ENCODE measurements at places on chromosomes 12 and 14. TPM values are rescaled to one million over a fixed set of nuclear protein-coding genes. Genes with fewer than 3 reads are reported as not detected.

DNA sequence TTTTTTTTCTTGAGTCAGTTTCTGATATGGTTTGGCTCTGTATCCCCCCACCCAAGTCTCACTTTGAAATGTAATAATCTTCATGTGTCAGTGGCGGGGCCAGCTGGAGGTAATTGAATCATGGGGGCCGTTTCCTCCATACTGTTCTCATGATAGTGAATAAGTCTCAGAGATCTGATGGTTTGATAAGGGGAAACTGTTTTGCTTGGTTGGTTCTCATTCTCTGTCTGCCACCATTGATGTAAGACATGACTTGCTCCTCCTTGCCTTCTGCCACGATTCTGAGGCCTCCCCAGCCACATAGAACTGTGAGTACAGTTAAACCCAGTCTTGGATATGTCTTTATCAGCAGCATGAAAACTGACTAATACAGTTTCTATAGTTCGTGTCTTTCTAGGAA is 42.9 kb downstream of the WNK1 start:
- H3K4me3 ChIP-seq, result no peak overlapping the region

Gene PZP
- total RNA-seq, result 0.14 TPM

- H3K36me3 ChIP-seq, result peaks cover 11% of the 10 kb centered on the region
- DNase-seq, result no peak
- H3K4me1 ChIP-seq, result peaks cover 15% of the 10 kb centered on the region
- H3K27ac ChIP-seq, result no peak overlapping the region
These were observed 4.7 kb downstream of the FOS start for GRCh38 chr14:75283162-75283832.

Gene KRT5
- total RNA-seq, result 326 TPM

Gene TAC3
- 0.76 TPM for total RNA-seq

Gene PIWIL1
- 0.28 TPM for total RNA-seq

Gene COCH
- 1.7 TPM for total RNA-seq

Gene ZNF268
- total RNA-seq, result 17.5 TPM

- no peak overlapping the region for H3K4me3 ChIP-seq
- no peaks in the 10 kb centered on the region for H3K27me3 ChIP-seq
- H3K36me3 ChIP-seq, result no peaks in the 10 kb centered on the region
- H3K27ac ChIP-seq, result no peak overlapping the region
These were observed 125.7 kb upstream of the KRAS start for GRCh38 chr12:25376407-25376806.

- no peak overlapping the region for H3K4me3 ChIP-seq
- no peaks in the 10 kb centered on the region for H3K27me3 ChIP-seq
- DNase-seq, result no peak
- no peaks in the 10 kb centered on the region for H3K4me1 ChIP-seq
- H3K27ac ChIP-seq, result no peak overlapping the region
- H3K36me3 ChIP-seq, result no peaks in the 10 kb centered on the region
These were observed 24.5 kb upstream of the OVCH1 start for GRCh38 chr12:29521951-29522350.

DNA sequence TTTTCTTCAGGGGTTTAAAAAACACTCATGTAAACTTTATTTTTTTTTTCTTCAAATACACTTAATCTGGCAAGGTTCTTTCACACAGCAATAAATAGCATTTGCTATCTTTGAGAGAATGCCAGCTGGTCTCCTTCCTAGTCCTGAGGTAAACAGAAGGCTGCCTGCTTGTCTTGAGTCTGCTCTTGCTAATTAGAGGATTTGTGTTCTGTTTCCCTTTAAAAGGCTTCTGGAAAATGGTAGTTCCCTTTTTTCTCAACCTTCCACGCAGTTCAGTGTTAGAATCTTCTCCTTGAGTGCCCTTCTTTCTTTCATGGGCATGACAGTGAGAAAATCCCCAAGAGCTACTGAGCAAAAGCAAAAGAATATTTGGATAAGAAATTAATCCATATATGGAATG is 92.3 kb upstream of the DCN start:
- no peaks in the 10 kb centered on the region for H3K27me3 ChIP-seq
- no peaks in the 10 kb centered on the region for H3K4me1 ChIP-seq
- no peak overlapping the region for H3K4me3 ChIP-seq
- no peak for DNase-seq

DNA sequence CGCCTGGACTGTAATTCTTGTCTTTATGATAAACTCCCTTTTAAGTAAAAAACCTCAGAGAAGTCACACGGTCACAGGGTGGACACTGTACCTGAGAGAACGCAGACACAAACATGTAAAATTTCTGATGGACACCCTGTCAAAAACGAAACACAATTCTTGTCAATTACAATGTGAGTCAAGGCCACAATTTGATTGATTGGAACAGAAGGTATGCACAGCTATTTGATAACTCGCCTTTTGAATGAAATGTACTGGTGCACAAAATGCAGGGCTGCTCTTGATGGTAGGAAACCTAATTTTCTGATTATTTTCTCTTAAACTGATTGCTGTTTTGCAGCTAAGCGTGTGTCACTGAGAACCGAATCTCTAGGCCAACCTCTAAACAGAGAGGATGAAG is 9.2 kb downstream of the DNAH10 start:
- H3K4me1 ChIP-seq, result no peaks in the 10 kb centered on the region
- no peaks in the 10 kb centered on the region for H3K27me3 ChIP-seq
- H3K27ac ChIP-seq, result no peak overlapping the region
- no peaks in the 10 kb centered on the region for H3K36me3 ChIP-seq
- H3K4me3 ChIP-seq, result no peak overlapping the region

Gene LBHD2
- total RNA-seq, result 0.19 TPM

Gene PACS2
- total RNA-seq, result 20.5 TPM

DNA sequence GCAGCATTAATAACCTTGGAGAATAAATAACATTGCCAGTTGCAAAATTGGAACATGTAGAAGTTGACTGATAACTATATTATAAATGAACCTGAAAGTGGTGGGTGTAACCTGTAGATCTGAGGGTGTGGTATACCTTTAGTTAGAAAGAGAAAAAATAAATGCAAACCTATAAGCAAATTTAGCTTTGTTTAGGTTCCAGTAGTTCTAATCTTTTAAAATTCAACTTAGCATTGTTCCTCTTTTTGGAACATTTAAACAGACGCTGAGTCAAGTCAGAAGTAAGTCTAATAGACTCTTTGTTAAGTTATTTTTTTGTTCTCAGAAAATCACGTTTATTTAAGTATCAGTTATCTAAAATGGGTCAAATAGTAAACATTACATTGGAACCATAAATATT is 120.0 kb downstream of the DNAI7 start:
- H3K4me1 ChIP-seq, result peaks cover 7% of the 10 kb centered on the region
- no peak overlapping the region for H3K27ac ChIP-seq
- DNase-seq, result no peak
- H3K4me3 ChIP-seq, result no peak overlapping the region
- no peaks in the 10 kb centered on the region for H3K27me3 ChIP-seq

- no peak overlapping the region for H3K4me3 ChIP-seq
- H3K27me3 ChIP-seq, result no peaks in the 10 kb centered on the region
- H3K36me3 ChIP-seq, result no peaks in the 10 kb centered on the region
- no peak for DNase-seq
These were observed 405.3 kb downstream of the MED13L start for GRCh38 chr12:115872212-115872611.

GRCh38 chr12:50087995-50088394 is 2.9 kb downstream of the SMARCD1 start:
- DNase-seq, result no peak
- H3K4me3 ChIP-seq, result no peak overlapping the region
- H3K4me1 ChIP-seq, result peaks cover 8% of the 10 kb centered on the region
- H3K36me3 ChIP-seq, result peaks cover 62% of the 10 kb centered on the region
- no peaks in the 10 kb centered on the region for H3K27me3 ChIP-seq

Gene LPCAT3
- total RNA-seq, result 16.1 TPM

GRCh38 chr14:28083389-28083788 is 683.2 kb upstream of the FOXG1 start:
- H3K36me3 ChIP-seq, result no peaks in the 10 kb centered on the region
- no peaks in the 10 kb centered on the region for H3K27me3 ChIP-seq

Gene INHBE
- 0.09 TPM for total RNA-seq

- H3K36me3 ChIP-seq, result no peaks in the 10 kb centered on the region
- H3K27ac ChIP-seq, result no peak overlapping the region
- DNase-seq, result no peak
- peaks cover 31% of the 10 kb centered on the region for H3K4me1 ChIP-seq
- no peak overlapping the region for H3K4me3 ChIP-seq
These were observed 1.2 kb upstream of the MED13L start for GRCh38 chr12:116278667-116279066.

Gene SERPINA9
- total RNA-seq, result 0.05 TPM

GRCh38 chr14:71729596-71729995 is 202.6 kb upstream of the RGS6 start:
- H3K4me3 ChIP-seq, result no peak overlapping the region
- H3K27ac ChIP-seq, result no peak overlapping the region
- no peak for DNase-seq

GRCh38 chr12:10153271-10154144 is 18.4 kb downstream of the OLR1 start:
- H3K4me1 ChIP-seq, result peaks cover 6% of the 10 kb centered on the region
- H3K4me3 ChIP-seq, result peak overlapping the region; percentile 71
- H3K36me3 ChIP-seq, result no peaks in the 10 kb centered on the region
- peak overlapping the region; percentile 6 for H3K27ac ChIP-seq

Gene PRR13
- 65.8 TPM for total RNA-seq

DNA sequence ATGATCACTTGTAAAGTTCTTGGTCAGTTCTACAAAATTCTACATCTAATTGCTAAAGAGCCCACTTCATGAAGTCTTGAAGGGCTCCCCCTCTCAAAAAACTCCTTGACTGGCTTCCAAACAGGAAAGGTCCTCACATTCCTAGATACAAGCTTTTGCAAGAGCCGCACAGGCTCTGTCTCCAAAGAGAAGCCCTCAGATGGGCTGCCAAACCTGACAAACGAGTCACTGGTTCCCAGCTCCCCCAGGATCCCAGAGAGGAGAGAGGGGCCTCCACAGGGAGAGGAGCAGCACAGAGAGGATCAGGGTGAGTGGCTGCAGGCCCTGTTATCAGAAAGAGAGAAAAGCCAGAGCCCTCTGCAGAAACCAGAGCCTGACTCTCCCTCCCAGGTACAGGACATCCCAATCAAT is 5.8 kb downstream of the NID2 start:
- peaks cover 14% of the 10 kb centered on the region for H3K27me3 ChIP-seq
- peaks cover 4% of the 10 kb centered on the region for H3K4me1 ChIP-seq
- no peak overlapping the region for H3K27ac ChIP-seq
- DNase-seq, result no peak
- H3K36me3 ChIP-seq, result no peaks in the 10 kb centered on the region

DNA sequence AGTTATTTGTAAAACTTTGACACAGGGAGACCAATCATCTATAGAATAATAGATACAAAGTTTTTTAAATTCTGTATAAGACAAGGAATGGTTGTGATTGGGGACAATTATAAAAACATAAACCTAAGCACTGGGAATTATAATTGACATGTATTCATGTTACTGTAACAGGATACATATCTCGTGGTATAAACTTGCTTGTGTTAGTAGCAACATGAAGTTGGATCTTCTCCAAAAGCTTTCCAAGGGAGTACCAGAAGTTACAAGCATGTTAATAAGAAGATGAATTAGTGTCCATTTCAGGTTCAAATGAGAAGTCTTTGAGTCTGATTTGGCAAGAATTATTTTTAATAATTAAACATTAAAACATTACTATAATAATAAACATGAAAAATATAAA is 42.2 kb downstream of the CDKL1 start:
- H3K27ac ChIP-seq, result no peak overlapping the region
- no peaks in the 10 kb centered on the region for H3K27me3 ChIP-seq
- no peak for DNase-seq
- H3K36me3 ChIP-seq, result no peaks in the 10 kb centered on the region

Gene CHST11
- 21.0 TPM for total RNA-seq

Gene NFATC4
- total RNA-seq, result 16.6 TPM

DNA sequence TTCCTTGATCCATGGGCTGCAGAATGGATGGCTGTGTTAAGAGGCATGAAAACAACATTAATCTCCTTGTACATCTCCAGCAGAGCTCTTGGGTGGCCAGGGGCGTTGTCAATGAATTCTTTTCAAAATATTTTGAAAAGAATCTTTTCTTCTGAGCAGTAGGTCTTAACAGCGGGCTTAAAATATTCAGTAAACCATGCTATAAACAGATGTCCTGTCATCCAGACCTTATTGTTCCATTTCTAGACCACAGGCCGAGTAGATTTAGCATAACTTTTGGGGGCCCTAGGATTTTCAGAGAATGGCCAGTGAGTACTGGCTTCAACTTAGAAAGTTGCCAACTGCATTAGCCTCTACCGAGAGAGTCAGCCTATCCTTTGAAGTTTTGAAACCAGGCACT is 130.2 kb downstream of the RAD51B start:
- H3K27me3 ChIP-seq, result no peaks in the 10 kb centered on the region
- no peak overlapping the region for H3K4me3 ChIP-seq
- no peaks in the 10 kb centered on the region for H3K4me1 ChIP-seq
- no peaks in the 10 kb centered on the region for H3K36me3 ChIP-seq

Gene EPYC
- 0.14 TPM for total RNA-seq

DNA sequence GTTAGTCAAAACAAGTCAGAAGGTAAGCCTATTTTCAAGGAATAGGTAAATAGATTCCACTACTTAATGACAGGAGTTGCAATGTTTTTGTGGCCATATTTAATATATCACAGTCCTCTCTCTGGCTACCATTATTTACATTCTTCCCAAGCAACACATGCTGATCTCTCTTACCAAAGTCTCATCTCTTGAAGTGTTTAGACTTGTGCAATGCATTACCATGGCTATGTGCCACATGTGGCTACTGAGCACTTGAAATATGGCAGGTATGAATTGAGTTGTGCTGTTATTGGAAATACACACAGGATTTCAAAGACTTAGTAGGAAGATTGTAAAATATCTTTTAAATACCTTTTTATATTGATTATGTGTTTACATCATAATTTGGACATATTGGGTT is 262.4 kb upstream of the PDE3A start:
- H3K36me3 ChIP-seq, result no peaks in the 10 kb centered on the region
- no peaks in the 10 kb centered on the region for H3K27me3 ChIP-seq
- no peak overlapping the region for H3K4me3 ChIP-seq
- H3K4me1 ChIP-seq, result no peaks in the 10 kb centered on the region

GRCh38 chr14:80575763-80576162 is 364.5 kb upstream of the DIO2 start:
- no peak overlapping the region for H3K4me3 ChIP-seq
- no peaks in the 10 kb centered on the region for H3K27me3 ChIP-seq
- H3K27ac ChIP-seq, result no peak overlapping the region

GRCh38 chr12:3598896-3599860 is 108.2 kb downstream of the PRMT8 start:
- no peak for DNase-seq
- no peak overlapping the region for H3K27ac ChIP-seq
- no peak overlapping the region for H3K4me3 ChIP-seq
- no peaks in the 10 kb centered on the region for H3K36me3 ChIP-seq

Gene PLA2G1B
- total RNA-seq, result 0.09 TPM

Gene HOTAIR
- not detected for total RNA-seq

Gene PFKM
- total RNA-seq, result 16.1 TPM

- no peaks in the 10 kb centered on the region for H3K4me1 ChIP-seq
- no peaks in the 10 kb centered on the region for H3K27me3 ChIP-seq
- H3K27ac ChIP-seq, result no peak overlapping the region
- no peak overlapping the region for H3K4me3 ChIP-seq
These were observed 316.1 kb upstream of the TBX3 start for GRCh38 chr12:115000038-115000437.

- no peaks in the 10 kb centered on the region for H3K4me1 ChIP-seq
- H3K27me3 ChIP-seq, result no peaks in the 10 kb centered on the region
- H3K4me3 ChIP-seq, result no peak overlapping the region
- DNase-seq, result no peak
- H3K27ac ChIP-seq, result no peak overlapping the region
These were observed 60.7 kb downstream of the SSPN start for GRCh38 chr12:26255893-26256645.

GRCh38 chr12:123808167-123808566 is 46.1 kb downstream of the DNAH10 start:
- no peaks in the 10 kb centered on the region for H3K4me1 ChIP-seq
- H3K4me3 ChIP-seq, result no peak overlapping the region
- no peaks in the 10 kb centered on the region for H3K36me3 ChIP-seq
- peaks cover 2% of the 10 kb centered on the region for H3K27me3 ChIP-seq

Data from thymus (tissue), 14 donors.